ENCODE measurements at places on chromosomes 4 and X.

DNA sequence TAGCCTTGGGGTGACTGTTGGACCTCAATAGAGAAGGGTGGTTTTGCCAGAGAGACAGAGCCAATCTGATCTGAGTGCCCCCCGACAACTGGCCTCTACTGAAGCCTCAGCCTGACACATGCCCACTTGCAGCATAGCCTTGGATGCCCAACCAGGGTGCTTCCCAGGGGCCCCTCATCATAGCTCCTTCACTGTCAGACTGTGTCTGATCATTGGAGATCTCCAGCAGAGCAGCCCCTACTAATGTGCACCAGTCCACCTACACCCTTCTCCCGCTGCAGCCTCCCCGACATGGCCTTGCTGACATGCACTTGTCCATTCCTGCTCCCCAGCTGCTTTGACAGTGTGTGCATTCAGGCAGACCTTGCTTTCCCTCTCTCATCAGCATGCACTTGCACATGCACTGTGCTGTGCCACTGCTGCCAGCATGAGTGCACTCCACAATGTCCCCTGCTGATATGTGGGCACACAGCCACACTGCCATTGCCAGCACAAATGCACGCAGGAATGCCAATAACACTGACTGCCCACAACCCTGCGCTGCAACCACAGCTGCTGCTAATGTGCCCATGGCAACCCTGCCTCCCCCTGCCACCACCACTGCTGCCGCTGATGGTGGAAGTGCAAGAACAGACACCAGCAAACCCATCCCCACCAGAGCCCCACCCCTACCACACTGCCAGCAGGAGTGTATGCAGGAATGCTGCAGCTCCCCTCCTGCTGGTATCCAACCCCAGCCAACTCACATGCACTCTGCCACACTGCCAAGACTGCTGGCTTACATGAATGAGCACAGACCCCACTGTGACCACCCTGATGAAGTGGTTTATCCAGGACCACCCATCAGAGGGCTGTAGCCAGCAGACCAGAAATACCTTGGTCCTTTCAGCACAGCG is 68.1 kb upstream of the ZMAT1 start:
- DNase-seq = no peak

DNA sequence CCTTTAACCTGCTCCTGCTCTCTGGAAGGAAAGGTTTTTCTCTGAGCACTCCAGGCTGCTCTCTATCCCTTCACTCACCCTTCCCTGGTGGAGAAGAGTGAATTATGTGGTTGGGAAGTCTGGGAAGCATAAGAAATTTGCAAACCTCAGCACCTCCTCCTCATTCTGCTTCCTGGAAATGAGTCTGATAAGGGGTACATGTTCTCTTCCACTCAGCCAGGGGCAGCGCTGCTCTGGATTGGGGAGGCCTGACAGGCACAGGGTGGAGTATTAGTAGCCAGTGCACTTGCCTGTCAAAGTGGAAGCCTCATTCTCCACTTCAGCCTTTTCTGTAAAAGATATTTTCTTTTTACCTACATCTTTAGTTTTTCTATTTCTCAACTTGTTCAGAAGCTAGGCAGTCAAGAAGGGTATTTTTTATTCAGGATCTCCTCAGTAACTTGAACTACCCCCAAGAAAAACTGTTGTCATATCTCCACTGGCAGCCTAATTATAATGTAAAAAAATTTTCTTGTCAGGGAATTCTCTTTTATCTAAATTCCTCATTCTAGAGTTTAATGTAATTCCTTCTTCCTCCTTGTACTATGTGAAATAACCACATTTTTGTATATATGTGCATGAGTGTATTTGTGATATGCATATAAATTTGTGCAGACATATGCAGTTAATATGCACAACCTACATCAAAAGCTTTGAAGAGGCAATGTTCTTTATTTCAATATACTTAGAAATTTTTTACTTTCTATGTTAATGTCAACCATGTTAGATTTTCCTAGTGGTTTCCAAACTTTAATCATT is 15.3 kb downstream of the ADAMTS3 start:
- no peak for DNase-seq

DNA sequence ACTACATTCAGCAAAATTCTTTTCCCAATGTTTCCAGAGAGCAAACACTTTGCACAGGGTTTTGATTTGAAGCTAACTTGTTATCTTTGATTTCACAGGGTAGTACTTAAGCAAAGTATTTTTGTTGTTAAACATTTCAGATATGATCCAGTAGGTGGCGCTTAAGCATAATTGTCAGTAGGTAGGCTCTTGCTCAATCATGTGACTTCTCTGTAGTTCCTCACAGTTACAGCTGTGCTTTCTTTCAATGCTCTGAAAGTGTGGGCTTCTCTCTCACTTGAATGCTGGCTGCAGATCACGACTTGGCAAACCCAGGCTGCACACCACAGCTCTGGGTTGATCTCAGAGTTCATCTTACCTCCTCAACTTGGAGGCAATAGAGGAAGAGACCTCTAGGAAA is 1016.5 kb downstream of the SH3BGRL start:
- peak; percentile 33 for DNase-seq

DNA sequence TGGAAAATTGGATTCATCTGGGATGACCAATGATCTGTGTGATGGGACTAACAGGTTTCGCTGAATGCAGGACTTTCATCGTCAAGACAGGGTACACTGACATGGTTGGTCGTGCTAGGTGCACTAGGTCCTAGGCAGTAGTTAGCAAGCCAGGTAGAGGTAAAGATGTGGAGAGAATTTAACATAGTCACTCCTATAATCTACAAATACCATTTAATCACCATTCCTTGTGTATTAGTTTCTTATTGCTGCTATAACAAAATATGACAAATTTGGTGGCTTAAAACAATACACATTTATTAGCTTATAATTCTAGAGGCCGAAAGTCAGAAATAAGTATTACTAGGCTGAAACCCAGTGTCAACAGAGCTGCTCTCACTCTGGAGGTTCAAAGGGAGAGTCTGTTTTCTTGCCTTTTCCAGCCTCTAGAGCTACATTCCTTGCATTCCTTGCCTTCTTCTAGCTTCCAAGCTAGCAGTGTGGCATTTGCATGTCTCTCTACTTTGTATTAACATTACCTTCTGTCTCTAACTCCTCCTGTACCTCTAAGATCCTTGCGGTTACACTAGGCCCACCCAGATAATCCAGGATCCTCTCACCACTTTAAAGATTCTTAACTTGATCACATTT is 98.7 kb upstream of the GRIA3 start:
- no peak for DNase-seq

- no peak for DNase-seq
These were observed 32.9 kb upstream of the DCX start for GRCh38 chrX:111444881-111445280.

GRCh38 chrX:112734290-112734689 is 54.6 kb upstream of the LHFPL1 start:
- no peak for DNase-seq

DNA sequence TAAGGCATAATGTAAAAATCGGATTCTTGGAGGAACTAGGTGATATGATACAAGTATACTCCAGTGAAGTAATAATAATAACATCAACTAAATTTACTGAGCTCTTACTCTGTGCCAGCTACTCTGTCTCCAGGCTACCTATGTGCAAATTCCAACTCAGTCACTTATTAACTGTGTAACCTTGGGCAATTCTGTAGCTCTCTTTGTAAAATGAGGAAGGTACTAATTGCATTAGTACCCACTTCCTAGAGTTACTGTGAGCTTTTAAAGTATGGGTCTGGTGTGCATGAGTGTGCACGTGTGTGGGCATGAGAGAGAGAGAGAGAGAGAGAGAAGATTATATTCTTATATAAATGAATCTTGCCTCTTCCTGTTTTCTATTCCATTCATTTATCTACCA is 169.9 kb downstream of the KCNIP4 start:
- DNase-seq = no peak

DNA sequence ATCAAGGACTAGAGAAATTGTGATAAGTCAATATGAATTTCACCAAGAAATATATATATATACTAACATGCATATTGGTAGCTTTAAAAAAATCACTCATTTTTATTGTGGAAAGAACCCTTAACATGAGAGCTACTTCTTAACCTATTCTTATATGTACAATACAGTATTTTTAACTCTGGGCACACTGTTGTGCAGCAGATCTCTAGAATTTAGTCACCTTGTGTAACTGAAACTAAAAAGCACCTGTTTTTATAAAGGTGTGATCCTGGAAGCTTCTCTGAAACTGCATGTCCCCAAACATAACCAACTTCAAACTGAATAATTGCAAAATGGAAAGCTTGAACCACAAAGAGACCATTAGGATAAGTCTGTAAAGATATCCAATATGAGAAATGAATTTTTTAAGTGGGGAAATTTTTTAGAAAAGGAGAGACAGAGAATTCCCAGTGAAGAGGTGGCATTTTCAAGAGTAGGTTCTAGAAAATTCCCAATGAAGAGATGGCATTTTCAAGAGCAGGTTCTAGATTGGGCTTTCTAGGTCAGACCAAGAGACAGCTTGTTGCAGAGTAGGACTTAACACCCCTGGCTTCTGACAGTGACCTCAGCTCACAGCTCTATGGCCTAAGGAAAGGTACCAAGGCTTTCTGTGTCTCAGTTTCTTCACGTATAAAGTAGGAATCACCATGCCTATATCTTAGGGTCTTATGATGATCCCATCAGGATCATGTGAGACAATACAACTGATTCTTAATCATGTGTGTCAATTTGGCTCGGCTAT is 22.0 kb upstream of the PPARGC1A start:
- DNase-seq = no peak

- peak; percentile 39 for DNase-seq
These were observed 42.4 kb downstream of the DCUN1D4 start for GRCh38 chr4:51885363-51885762.

DNA sequence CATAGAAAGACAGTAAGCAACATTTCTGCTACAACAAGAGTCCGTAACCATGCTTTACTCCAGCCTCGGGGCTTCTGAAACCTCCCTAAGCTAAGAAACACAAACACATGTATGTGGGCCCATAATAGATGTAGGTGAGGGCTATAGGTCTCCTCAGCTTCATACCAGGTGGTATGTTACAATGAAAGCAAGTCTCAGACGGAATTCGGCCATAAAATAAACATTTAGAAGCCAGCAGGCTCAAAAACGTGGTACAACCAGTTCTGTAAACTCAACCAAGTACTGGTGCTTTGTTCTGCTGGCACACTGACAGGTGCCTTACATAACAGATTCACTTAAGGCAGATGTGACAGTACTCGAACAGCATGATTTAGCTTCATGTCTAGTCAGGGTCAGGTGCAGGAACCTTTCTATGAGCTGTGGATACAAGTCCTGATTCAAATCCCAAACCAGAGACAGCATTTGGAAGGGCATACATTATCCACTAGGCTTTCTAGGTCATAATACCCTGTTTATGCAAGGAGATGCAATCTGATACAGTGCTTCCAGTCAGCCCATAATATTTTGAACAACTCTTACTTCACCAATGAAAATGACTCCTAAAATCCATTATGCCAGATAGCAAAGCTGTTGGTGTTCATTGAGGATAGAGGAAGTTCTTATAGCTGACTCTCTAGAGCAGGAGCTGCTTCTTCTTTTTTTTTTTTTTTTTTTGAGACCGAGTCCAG is 113.8 kb upstream of the ENPP6 start:
- DNase-seq = no peak

DNA sequence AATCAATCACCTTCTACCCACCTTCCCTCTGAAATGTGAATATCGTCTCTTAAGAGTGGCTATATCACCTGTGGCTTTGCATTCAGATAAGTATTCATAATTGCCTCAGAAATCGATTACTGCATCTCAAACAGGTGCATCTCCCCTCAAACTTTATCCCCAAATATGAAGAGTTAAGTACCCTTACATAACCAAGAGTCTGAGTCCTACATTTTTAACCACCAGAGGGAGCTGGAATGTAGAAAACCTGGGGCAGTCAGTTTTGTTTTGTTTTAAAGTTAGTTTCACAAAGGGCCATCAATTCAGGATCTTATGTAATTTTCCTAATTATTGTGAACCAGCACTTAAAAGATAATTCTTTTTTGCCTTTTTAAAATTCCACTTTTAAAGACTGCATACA is 5.7 kb downstream of the TCEANC start:
- DNase-seq = no peak

- no peak for DNase-seq
These were observed 14.5 kb upstream of the LRBA start for GRCh38 chr4:151029537-151029936.

DNA sequence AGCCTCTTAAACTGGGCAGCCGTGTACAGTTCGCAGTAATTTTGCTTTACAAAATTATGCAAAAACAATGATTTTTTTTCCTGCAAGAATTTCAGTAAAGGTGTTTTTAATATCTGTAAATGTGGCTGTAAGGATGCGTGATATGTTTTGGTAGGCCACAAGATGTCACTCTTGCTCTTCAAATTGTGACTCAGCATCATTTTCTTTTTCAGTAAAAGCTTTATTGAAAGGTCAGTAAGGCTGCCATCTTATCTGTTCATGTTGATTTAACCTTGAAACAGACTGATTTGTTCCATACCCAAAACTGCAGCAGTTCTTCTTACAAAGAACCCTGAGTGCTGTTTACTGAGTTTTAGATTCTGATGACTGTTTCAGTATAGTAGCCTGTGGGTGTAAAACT is 39.9 kb downstream of the TXLNG start:
- DNase-seq = peak; percentile 51

DNA sequence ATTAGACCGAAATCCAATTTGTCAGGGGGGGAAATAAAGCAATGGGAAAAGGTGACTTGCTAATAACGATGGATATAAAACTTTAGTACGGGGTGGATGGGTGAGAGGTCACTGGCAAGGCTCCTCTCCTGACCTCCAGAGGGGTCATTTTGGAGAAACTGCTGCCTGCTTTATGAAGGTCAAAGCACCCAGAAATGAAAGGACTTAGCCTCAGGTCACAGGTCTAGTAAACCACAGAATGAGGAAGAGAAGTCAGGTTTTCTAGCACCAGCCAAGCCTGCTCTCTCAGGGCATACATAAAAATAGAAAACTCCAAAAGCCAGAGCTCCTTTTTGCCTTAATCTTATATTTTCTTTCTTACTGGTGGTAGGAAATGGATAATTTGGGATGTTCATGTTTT is 134.2 kb downstream of the SHROOM3 start:
- DNase-seq = no peak

DNA sequence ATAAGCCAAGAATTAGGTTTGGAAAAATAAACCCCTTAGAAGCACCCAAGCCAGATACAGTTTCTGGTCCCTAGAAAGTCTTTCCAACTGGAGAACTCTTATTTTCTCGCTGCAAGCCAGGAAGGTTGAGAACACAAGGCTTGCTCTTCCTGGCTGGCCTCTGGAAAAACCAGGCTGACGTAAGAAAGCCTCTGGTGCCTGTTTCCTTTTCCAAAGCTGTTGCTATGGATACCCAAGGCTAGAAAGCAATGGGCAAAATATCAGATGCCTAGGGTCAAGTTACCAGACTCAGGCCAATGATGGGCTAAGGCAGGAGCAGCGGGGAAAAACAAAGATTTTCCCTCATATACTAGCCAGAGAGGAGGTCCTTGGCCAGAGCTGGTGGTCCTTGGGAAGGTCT is 281.6 kb downstream of the KLHL13 start:
- DNase-seq = no peak

DNA sequence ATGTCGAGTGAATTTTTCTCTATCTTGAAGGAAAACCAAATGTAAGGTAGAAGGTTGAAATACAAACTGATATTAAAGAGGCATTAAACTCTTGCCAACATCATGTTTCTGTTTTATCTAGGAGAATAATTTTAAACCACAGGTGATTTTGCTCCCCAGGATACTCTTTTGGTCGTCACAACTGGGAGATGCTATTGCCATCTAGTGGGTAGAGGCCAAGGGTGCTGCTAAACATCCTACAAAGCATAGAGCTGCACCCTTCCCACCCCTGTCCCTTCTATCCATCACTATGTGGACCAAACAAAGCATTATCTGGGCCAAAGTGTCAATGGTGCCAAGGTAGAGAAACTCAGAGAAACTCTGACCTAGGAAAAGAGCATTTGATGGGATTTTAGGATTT is 154.6 kb upstream of the MAGEB2 start:
- no peak for DNase-seq
